ENCODE measurements at places on chromosomes 12 and 14. TPM values are rescaled to one million over a fixed set of nuclear protein-coding genes. Genes with fewer than 3 reads are reported as not detected.

APOF gene
- not detected for total RNA-seq

PIANP gene
- total RNA-seq: not detected

CELA1 gene
- total RNA-seq: not detected

OTOGL gene
- 0.13 TPM for total RNA-seq

CKB gene
- total RNA-seq: 70.8 TPM

TAS2R31 gene
- 20.6 TPM for total RNA-seq

FITM1 gene
- total RNA-seq: 11.3 TPM

NOVA1 gene
- 2.6 TPM for total RNA-seq

DNA sequence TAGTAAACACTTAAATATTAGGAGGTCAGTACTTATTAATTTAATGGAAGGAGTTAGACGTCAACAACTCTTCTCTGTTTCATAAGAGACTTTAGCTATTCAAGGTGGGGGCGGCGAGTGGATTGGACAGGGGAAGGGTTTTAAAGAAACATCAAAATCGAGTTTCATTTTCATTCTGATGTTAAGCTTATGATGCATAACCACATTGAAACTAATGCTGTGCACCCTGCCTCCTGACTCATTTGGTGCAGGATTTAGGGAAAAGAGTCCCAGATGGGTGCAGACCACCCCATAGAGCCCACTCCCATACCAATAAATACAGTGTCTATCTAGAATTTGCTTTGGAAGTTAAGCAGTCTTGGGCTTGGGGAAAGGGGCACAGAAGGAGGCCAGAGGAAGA, 7.4 kb downstream of the ZBTB39 start:
- H3K27me3 ChIP-seq: no peaks in the 10 kb centered on the region
- H3K27ac ChIP-seq: peak overlapping the region; percentile 46
- peaks cover 9% of the 10 kb centered on the region for H3K4me1 ChIP-seq
- no peak overlapping the region for H3K4me3 ChIP-seq
- no peaks in the 10 kb centered on the region for H3K36me3 ChIP-seq

DNA sequence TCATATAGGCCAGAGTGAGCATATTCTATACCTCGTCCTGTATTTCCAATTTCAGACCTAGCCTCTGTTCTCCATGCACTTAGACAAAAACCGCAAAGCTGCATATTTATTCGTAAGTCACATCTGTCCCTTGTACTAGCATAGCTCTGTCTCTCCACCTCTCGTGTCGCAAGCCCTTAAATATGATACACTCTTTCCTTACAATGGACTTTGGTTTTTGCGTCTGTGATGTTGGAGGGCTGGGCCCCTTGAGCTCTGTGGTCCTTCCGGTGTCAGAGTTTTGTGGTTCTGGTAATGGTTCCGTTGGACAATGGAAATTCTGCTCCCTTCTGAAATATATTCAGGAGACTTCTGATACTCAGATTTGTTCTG, 11.3 kb downstream of the PRKCH start:
- H3K27ac ChIP-seq: peak overlapping the region; percentile 30
- DNase-seq: no peak
- H3K36me3 ChIP-seq: no peaks in the 10 kb centered on the region
- H3K27me3 ChIP-seq: no peaks in the 10 kb centered on the region
- H3K4me1 ChIP-seq: no peaks in the 10 kb centered on the region

DNA sequence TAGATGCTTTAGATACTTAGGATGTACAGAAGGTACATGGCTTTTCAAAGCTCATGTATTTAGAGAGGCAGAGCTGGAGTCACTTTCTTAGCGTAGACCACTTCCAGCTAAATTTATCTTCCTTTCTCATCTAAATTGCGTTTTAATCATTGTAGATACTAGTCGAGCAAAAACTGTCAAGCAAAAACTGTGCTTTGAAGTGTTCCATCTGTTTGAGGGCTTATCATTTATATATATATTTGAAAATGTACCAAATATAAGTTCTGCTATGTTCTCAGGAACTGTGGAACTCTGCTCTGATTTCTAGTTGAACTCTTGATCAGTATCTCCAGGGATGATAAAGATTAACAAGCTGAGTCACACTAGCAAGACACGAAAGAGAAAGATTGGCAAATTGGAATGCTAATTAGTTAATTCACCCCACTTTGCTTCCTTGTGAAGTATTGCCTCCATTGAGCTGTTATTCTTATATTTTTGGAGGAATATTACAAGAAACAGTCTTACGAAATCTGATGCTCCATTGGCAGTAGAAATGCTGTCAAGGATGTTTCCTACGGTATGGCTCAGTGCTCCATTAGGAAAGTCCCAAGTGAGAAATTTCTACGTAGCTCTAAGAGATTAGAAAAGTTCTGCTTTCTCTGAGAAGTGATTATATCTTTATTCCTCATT, 310.7 kb downstream of the AEBP2 start:
- no peaks in the 10 kb centered on the region for H3K27me3 ChIP-seq
- no peaks in the 10 kb centered on the region for H3K4me1 ChIP-seq
- H3K4me3 ChIP-seq: no peak overlapping the region
- H3K27ac ChIP-seq: no peak overlapping the region
- H3K36me3 ChIP-seq: no peaks in the 10 kb centered on the region

GRCh38 chr12:14768823-14769405, 34.4 kb downstream of the WBP11 start:
- no peaks in the 10 kb centered on the region for H3K4me1 ChIP-seq
- no peak for DNase-seq
- peak overlapping the region; percentile 80 for H3K4me3 ChIP-seq
- H3K36me3 ChIP-seq: no peaks in the 10 kb centered on the region
- peak overlapping the region; percentile 96 for H3K27ac ChIP-seq
- no peaks in the 10 kb centered on the region for H3K27me3 ChIP-seq

DNA sequence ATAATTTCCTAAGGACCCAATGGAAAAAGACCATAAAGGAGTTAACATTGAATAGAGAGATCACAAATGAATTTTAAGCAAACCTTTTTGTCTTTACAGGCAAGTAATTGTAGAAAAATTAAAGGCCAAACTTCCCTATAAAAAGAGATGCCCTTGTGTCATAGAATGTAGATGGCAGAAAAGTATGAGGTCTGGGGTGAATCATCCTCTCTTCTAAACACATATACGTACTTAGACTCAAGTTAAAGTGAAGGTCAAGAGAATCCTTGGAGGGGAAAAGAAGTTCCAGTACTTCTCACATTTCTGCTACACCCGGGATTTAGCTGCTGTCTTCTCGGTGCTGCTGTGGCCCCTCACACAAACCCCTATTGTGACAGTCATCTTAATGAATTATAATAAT, 116.2 kb upstream of the ARID2 start:
- no peaks in the 10 kb centered on the region for H3K4me1 ChIP-seq
- DNase-seq: no peak
- no peaks in the 10 kb centered on the region for H3K27me3 ChIP-seq

- H3K27me3 ChIP-seq: no peaks in the 10 kb centered on the region
- H3K4me3 ChIP-seq: no peak overlapping the region
- no peak for DNase-seq
- no peak overlapping the region for H3K27ac ChIP-seq
- no peaks in the 10 kb centered on the region for H3K36me3 ChIP-seq
- no peaks in the 10 kb centered on the region for H3K4me1 ChIP-seq
Observed at GRCh38 chr14:74917646-74918081, 5.4 kb downstream of the RPS6KL1 start.

DNA sequence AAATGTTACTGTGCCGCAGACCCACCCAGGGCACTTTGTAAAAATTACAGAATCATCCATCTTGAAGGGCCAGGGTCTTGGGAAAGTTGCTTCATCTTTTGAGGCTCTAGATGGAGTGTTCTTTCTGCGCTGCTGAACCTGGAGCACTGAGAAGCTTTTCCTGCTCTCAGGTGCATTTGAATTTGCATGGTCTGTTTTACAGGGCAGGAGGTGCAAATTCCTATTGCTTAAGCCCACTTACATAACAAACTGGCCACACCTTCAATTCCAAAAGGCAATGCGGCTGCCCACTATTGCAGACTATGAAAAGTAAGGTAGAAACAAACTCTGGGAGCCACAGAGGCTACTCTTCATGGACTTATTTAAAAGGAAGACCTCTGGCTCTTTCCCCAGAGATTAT, 254.8 kb downstream of the CACNA1C start:
- no peaks in the 10 kb centered on the region for H3K36me3 ChIP-seq
- no peaks in the 10 kb centered on the region for H3K4me1 ChIP-seq
- H3K27ac ChIP-seq: no peak overlapping the region
